ENCODE measurements at places on chromosomes 11 and 22.

DNA sequence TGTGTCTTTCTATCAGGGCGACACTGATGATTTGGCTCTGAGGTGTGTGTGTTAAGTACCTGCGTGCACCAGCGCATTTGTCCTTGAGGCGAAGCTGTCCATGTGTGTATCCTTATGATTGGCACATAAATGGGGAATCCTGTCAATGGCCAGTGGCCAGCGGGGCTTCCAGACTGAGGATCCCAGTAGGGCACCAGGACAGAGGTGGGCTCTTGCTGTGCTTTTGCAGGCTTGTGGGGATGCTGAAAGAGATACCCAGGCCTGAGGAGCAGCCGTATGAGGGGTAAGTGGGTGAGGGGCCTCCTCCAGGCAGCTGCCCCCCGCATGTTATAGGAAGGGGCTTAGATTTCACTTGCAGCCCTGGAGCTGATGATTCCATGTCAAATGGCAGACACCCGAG is 156.8 kb downstream of the ST3GAL4 start:
- no peaks in the 10 kb centered on the region for H3K36me3 ChIP-seq
- no peak overlapping the region for H3K4me3 ChIP-seq
- H3K4me1 ChIP-seq: no peaks in the 10 kb centered on the region
- DNase-seq: no peak
- H3K27ac ChIP-seq: no peak overlapping the region
- H3K27me3 ChIP-seq: no peaks in the 10 kb centered on the region

DNA sequence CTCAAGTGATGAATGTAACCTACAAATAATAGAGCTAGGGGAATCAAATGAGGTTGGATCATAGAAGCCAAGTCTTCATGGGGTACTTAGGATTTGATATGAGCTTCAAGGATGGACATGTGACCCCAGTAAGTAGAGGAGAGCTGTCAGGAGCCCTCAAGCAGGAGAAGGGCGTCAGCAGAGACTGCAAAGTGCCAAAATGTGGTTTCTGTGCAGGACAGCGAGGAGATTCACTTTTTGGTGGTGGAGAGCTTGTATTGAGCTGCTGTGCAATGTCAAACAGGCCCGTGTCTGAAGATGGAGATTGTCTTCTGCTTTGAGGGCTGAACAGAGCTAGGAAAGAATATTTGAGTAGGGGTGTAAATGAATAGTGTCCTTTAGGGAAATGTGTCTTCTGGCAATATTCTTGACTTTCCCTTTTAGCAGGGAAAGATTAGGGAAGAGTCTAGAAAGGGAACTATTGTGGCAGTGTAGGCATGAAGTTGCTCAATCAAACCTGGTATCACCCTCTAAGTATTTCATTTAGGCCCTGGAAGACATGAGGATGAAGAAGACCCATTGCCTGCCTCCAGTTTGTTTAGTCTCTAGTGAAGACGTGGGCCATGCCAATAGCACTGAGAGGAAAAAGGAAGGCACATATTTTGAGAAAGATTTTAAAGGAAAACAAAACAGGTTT is 31.2 kb upstream of the SORL1-AS1 start:
- H3K27ac ChIP-seq: no peak overlapping the region
- peaks cover 46% of the 10 kb centered on the region for H3K36me3 ChIP-seq
- no peaks in the 10 kb centered on the region for H3K27me3 ChIP-seq
- peaks cover 61% of the 10 kb centered on the region for H3K4me1 ChIP-seq

GRCh38 chr22:41359376-41359775 is 22.4 kb upstream of the TEF start:
- peaks cover 16% of the 10 kb centered on the region for H3K36me3 ChIP-seq
- no peak overlapping the region for H3K4me3 ChIP-seq
- no peaks in the 10 kb centered on the region for H3K27me3 ChIP-seq
- DNase-seq: no peak

GRCh38 chr22:46592390-46592872 is 27.8 kb upstream of the GRAMD4 start:
- H3K27ac ChIP-seq: no peak overlapping the region
- no peak for DNase-seq
- H3K36me3 ChIP-seq: no peaks in the 10 kb centered on the region
- H3K4me1 ChIP-seq: peaks cover 20% of the 10 kb centered on the region

- H3K27me3 ChIP-seq: no peaks in the 10 kb centered on the region
- no peak overlapping the region for H3K27ac ChIP-seq
- no peaks in the 10 kb centered on the region for H3K36me3 ChIP-seq
- no peaks in the 10 kb centered on the region for H3K4me1 ChIP-seq
- no peak overlapping the region for H3K4me3 ChIP-seq
Measured at GRCh38 chr11:134657631-134658030, 245.6 kb upstream of the B3GAT1 start.

Data from CD4-positive, alpha-beta memory T cell (primary cell).